ENCODE measurements at places on chromosomes 3 and 15. TPM values are rescaled to one million over a fixed set of nuclear protein-coding genes. Genes with fewer than 3 reads are reported as not detected.
A peak's percentile ranks its signal among the peaks of the same experiment; 100 is the strongest.

- DNase-seq: no peak
These were observed 411.2 kb downstream of the VPS13C start for GRCh38 chr15:61649046-61649445.

DNA sequence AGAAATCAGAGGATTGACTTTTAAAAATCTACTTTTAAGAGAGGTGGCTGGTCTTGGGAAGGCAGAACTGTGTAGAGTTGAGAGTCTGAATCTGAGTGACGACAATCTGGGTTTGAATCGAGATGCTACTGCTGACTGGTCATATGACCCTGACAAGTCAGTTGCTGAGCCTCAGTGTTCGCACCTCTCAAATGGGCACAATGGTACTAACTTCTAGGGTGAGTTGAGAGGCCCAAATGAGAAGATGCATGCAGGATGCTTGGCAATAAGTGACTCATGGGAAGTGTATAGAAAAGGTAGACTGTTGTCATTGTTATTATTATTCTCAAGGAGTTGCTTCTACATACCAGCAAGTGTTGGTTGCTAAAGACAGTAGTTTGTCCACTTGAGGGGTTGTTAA, 10.3 kb downstream of the CACNA2D3 start:
- no peak for DNase-seq

DNA sequence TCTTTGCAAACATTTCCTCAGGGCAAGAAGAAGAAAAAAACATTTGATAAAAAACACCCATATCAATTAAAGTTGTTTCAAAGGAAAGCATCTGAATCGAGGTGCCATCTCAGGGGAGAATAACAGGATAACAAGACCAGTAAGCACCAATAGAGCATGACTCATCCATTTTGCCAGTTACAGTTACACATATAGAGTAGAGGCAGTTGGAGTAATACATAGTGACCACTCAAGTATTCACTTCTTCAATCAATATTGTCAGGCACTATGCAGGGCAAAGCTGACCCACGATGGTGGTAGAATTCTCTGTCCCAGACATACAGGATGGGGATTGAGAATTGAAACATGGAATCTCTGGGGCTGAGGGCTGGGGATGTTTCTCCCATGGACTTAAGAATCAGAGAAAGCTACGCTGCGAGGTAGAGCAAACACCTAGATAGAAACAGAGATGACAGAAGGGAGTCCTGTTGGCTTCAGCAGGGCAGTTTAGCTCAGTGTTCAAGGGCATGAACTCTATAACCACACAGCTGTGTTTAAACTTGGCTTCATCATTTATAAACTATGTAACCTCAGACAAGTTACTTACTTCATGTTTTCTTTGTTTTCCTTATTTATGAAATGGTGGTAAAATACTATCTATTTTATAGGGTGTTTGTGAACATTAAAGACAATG, 186.4 kb upstream of the NANOGP8 start:
- DNase-seq: no peak

DNA sequence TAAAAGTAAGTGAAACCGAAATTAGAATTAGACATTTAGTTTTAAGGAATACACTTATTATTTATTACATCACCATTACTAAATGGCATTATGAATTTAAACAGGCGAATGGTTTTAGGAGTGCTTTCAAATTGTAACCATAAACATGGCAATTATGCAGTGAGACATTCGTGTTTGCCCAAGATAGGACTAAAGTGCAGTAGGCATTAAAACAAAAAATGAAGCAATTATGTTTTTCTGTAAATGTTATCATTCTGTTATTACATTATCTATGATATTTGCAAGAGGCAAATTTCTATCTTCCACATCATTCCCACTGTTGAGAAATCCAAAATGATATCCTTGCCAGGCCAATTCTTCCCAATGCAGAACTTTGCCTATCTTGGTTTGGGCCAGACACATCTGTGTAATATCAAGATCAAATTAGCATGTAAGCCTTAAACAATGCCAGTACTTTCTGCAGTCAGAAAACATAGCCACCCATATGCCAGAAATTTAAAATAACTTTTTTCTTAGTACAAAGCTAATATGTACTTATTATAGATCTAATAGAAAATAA, 156.9 kb downstream of the ATP8B4 start:
- no peak for DNase-seq

DNA sequence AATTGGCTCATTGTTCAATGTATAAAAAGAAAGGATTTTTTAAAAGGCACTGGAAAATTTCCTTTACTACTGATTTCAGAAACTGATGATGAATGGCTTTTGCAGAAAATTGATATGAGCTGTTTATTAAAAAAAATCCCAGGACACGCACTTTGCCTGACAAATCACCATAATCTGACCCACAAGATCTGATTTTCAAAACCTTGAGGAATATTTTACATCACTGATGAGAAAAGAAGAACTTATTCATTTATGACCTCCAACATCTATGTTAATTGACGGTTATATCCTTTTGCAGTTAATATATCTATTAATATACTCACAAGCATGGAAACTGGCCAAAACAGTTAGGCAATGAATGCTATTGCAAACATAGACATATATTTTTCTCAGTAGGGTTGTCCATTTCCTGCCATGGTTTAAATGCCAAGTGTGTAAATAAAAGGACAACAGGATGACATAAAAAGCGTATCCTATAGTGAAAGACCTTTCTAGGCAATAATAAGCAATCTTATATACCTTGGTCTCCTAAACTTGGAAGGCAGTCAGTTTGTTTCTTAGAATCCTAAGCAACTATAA, 109.7 kb upstream of the SLC7A14 start:
- DNase-seq: no peak

GRCh38 chr3:138331143-138331894, 1.7 kb upstream of the NME9 start:
- no peak for DNase-seq

DNA sequence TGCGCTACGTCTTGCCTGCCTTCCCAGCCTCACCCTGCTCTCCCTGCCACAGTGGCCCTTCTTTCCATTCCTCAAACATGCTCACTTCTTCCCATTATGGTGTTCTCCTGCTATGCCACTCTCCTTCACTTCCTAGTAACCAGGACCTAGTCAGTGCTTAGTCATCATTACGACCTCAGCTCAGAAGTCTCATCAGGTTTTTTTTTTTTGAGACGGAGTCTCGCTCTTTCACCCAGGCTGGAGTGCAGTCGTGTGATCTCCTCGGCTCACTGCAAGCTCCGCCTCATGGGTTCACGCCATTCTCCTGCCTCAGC, 149.5 kb downstream of the GREM1 start:
- DNase-seq: peak; percentile 37

GRCh38 chr3:134874737-134875413, 79.8 kb downstream of the EPHB1 start:
- DNase-seq: peak; percentile 51

- peak; percentile 8 for DNase-seq
These were observed 14.5 kb upstream of the SLC41A3 start for GRCh38 chr3:126098391-126098858.

DNA sequence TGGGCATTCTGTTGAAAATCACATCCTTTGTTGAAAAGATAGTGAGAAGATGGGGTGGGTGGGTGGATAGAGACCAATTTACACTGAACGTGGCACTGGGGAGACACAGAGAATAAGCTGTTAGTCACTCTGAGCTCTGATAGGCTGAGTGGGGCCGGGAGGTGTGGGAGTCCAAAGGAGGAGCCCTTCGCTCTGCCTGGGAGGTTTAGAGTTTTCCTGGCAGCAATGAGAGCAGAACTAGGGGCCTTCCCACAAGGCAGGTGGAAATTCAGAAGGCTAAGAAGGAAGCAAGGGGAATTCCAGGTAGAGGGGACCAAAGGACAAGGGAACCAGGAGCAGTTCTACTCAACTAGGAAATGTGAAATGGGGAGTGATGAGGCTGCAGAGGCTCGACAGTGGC, 272.7 kb downstream of the RPLP1 start:
- no peak for DNase-seq

DNA sequence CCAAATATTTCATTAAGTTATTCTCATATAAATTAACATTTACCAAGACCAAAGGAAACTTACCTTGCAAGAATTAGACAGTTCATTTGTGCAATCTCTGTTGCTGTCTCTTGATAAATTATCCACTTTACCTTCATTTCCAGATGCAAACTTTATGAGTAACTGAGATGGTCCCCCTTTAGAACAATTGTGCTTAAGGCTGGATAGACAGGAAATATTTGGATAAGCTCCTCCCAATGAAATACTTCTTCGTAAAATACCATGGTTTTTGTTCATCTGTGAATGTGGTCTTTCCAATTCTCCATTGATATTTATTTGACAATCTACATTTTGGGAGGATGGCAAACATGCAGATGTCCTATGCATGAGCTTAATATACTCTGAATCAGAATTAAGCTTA, 78.2 kb downstream of the NEDD4 start:
- no peak for DNase-seq

GRCh38 chr15:80455051-80455648, 51.0 kb downstream of the ARNT2 start:
- DNase-seq: no peak

DNA sequence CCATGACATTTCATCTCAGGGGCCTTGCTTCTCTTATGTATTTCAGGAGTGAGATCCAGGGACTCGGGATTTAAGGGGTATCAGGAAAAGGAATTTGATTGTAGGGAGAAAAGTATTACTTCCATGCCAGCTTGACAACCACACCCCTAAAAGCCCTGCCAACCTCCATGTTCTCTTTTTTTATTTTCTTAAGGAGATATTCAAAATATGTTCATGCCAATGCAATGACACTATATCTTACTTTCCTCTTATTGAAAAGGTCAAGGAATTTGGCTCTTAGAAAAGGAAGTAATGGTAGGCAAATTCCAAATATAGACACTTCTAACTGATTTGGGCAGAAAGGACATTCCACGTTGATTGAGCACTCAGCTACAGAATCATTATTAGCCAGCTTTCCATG, 407.5 kb upstream of the NECTIN3 start:
- peak; percentile 13 for DNase-seq

GRCh38 chr3:12932347-12932746, 91.0 kb upstream of the RPL32 start:
- no peak for DNase-seq

DNA sequence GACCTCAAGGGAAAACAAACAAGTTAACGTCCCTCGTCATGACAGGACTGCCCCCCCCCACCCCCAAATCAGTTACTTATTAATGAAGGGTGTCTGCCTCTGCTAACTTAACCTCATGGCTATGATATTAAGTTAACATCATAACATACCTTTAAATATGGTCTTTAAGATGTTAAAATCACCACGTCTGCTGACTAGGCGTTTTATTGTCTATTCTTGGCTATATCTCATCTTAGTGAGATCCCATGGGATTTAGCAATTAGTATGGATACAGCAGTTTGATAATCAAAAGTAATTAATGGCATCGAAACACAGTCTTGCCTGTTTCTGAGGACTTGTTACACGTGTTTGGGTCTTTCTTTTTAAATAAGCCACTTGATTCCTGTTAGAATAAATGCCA, 186.9 kb downstream of the FOXB1 start:
- DNase-seq: no peak

DNA sequence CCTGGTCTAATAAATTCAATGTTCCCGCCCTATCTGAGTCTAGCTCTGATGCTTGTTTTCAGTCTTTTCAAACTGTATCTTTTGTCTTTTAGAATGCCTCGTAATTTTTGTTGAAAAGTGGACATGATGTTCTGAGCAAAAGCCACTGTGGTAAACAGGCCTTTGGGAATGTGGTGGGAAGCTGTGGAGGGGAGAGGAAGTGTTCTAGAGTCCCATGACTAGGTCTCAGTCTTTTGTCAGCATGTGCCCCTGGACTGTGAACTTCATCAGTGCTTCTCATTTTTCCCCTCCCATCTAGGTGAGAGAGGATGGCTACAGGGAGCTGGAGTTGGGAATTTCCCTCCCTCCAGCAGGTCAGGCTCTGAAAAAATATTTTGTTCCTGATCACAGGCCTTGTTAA, 33.7 kb downstream of the SUSD5 start:
- peak; percentile 45 for DNase-seq

- no peak for DNase-seq
These were observed 28.0 kb upstream of the TEX9 start for GRCh38 chr15:56337084-56337725.

DNA sequence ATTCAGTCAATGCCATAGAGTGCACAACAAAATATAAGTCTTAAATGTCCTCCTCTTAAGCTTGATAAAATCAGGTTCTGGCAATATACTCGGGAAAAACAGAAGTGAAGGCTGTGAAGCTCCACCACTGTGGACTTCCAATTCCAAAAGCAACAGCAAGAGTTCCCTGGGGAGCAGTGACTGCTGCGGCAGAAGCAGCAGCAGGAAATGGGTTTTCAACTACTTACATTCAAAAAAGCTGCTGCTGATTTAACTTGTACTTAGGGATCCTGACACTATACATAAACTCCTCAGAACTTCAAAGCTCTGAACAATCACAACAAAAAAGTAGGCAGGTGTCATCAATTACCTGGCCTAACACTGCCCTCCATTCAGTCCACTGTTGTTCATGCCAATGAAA, 4.7 kb downstream of the CEP152 start:
- peak; percentile 48 for DNase-seq

- DNase-seq: no peak
These were observed 260.9 kb downstream of the TIGIT start for GRCh38 chr3:114554731-114555130.

DNA sequence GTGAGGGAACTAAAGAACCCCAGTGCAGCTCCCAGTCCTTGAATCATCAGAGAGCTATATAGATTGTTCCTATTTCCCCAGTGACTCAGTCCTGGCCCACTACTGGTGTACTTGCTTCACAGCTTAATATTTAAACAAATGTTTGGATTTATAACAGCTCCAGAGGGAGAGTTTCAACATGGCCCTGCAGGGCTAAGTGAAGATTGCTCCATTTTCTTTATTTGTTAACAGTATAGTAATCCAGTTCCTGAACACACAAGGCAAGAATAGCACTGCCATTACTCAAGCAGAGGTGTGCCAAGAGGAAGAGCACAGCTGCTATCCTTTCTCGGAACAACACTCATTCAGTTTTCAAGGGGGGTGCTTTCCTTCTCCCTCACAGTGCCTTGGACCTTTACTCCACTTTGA, 6.5 kb downstream of the SQOR start:
- DNase-seq: peak; percentile 73

VPS39 gene
- total RNA-seq: 47.0 TPM

ARNT2 gene
- 0.34 TPM for total RNA-seq

SCAANT1 gene
- not detected for total RNA-seq

CADM2 gene
- not detected for total RNA-seq

ANKRD63 gene
- total RNA-seq: not detected

DLG1 gene
- 82.2 TPM for total RNA-seq

NME9 gene
- not detected for total RNA-seq

CLRN1 gene
- not detected for total RNA-seq

RNF168 gene
- 23.5 TPM for total RNA-seq

IGSF10 gene
- total RNA-seq: 0.05 TPM

LEKR1 gene
- total RNA-seq: 0.14 TPM

SLC22A14 gene
- 0.17 TPM for total RNA-seq

GOLGA8J gene
- total RNA-seq: not detected

GAP43 gene
- not detected for total RNA-seq

GPR160 gene
- total RNA-seq: 11.2 TPM

TICRR gene
- total RNA-seq: 7.0 TPM

PLA2G4E gene
- not detected for total RNA-seq

SNTN gene
- not detected for total RNA-seq

DNAJB8 gene
- total RNA-seq: not detected
